ENCODE measurements at places on chromosomes 7 and 10.

GRCh38 chr7:24502135-24502488, 71.1 kb upstream of the PALS2 start:
- DNase-seq, result no peak

- no peak for DNase-seq
These were observed 7.3 kb downstream of the TSPAN15 start for GRCh38 chr10:69458430-69459100.

DNA sequence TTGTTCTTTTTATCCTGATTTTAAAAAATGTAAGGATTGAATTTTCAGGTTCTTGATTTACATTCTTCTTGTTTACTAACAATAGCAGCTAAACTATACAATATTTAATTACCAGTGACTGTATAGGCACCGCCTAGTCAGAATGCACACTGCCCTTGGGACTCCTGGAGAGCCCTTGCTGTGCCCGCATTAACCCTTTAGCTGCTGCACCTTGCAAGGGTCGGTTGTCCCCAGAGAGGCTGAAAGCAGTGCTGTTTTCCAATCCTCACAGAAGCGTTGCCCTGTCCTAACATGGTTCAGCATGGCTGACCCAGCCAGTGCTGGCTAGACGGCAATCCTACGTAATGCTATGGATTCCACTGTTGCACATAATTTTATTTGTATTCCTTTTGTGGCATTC, 102.6 kb downstream of the HECW1 start:
- no peak for DNase-seq

GRCh38 chr10:103569896-103570295, 76.4 kb downstream of the NEURL1 start:
- no peak for DNase-seq

DNA sequence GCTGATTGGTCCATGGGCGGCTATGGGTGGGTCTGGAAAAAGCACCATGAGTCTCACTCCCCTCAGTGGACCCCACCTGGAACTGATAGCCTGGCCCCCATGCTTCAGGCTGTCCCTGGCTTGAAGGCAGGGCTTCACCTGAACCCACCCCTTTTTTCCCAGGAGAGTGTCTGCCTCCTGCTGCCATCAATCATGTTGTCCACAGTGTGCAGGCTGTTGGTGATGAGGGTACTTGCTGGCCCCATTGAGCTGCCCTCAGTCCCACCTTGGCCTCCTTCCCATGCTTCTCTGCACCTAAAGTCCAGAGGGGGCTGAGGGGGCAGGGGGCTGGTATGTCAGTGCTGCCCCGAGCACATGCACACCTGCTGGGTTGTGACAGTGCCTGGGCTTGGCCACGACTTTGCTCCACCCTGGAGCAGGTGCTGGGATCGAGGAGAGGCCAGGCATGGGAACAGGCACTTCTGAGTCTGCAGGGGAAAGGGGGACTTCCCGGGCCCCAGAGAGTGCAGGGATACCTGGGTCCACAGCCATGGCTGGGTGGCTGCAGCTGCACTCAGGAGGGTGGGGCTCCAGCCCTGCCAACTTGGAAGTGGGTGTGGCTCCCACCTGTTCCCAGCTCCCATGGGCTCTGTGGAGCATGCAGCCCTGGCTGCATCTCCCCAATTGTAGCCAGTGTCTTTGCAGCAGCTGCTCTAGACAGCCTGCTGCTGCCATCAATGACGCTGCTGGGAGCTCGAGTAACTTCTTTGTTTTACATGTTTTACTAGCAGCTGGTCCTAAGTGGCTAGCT, 56.9 kb downstream of the ADK start:
- no peak for DNase-seq

DNA sequence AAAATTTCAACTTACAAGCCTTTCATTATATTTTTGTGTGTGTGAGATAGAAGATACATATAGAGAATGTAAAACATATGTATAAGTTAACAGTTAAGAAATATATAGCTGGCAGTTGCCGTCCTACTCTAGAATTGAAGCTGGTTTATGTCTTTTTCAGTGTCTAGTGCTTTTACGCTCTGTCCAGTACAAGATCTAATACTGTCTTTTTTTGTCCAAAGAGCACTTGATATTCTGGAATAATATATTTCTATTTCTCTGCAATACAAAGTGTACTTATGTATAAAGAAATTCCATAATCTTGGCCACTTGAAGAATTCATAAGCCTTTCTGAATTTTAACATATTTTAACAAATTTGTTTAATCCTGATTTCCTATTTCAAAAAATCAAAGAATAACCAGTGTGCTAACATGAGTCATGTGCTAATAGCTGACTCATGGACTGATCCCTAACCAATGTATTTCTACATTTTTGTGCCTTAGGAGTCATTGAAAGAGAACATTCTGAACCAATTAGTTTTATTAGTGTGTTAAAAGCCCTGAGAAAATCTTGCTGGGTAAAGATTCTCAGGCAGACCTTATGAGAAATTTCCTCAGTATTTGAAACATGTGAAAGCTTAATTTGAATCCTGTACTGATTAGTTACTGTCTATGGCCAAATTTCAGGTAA, 73.2 kb upstream of the CCAR1 start:
- no peak for DNase-seq

- no peak for DNase-seq
These were observed 45.4 kb downstream of the DKK1 start for GRCh38 chr10:52359441-52359840.

GRCh38 chr7:143885951-143886350, 16.0 kb downstream of the TCAF1 start:
- DNase-seq, result no peak

DNA sequence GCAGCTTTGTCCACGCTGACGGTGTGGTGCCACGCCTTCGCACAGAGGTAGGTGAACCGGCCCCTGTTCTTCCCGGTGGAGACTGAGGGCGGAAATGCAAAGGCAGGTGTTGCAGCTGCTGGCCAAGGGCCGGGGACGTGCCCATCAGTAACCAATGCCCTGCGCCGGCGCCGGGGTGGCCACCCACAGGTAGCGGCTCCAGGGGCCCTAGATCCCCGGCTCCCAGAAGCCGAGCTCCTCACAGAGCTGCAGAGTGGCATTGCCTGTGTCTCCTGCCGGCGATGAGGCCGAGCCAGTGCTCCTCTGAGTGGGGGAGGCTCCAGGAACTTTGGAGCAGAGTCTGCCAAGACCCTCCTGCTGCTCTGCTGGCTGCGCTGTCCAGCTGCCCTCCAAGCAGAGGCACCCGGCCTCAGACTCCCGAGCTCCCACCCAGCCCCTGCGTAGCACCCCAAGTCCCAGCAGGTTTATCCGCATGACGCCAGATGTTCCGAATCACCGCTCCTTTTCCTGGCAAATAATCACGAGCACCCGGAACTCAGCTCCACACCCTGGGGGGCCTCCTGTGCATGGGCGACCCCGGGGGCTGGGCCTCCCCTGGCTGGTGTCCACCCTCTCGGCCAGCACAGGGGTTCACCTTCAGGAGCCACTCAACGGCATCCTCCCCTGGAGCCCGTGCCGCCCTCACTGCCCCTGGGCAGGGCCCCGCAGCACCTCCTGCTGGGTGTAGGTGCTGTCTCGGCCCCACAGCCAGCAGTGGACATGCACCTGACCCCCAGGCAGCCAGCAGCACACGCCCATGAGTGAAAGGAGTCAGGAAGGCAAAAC, 22.1 kb downstream of the CFAP46 start:
- no peak for DNase-seq

DNA sequence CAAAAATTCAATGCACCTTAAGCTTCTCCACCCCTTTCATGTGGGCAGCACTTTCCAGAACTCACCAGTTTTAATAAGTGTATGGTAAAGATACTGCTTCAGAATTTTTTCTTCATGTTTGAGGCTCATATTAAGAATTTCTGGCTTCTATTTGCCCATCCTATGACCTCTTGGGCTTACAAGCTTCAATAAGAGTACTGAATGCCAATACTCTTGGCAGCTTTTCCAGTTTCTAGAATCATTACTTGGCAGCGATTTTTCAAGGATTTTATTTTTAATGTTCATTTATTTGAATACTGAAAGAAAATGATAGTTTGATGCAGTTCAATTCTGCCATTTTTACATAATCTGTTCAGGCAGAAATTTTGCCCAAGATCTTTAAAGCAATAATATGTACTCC, 242.1 kb upstream of the KCND2 start:
- DNase-seq, result no peak

DNA sequence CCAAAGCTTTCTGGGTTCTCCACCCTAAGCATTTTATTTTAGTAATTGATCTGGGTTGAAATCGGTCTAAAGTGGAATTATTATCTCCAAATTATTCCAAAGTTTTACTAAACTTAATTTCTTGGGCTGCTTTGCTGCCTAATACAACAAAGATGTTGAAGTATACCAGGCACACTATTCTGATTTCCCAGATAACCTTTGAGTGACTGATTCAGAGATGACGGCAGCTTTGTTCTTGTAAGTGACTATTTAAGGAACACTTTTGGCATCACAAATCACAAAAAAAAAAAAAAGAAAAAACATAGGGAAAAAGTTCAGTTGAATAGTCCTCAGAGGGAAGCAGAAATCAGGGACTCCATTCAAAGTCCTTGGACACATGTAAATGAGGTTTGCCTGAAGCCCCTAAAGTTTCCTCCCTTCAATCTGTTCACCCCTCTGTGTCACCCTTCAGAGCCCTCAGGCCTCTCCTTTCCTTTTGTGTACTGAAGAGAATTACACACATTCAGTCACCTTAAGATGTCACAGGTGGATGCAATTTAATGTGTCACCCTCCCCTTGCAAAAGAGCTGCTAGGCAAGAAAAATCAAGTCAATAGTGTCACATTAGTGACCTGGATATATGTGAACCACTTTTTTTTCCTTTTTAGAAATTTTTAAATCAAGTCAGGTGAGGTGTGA, 81.5 kb downstream of the RTKN2 start:
- DNase-seq, result no peak

DNA sequence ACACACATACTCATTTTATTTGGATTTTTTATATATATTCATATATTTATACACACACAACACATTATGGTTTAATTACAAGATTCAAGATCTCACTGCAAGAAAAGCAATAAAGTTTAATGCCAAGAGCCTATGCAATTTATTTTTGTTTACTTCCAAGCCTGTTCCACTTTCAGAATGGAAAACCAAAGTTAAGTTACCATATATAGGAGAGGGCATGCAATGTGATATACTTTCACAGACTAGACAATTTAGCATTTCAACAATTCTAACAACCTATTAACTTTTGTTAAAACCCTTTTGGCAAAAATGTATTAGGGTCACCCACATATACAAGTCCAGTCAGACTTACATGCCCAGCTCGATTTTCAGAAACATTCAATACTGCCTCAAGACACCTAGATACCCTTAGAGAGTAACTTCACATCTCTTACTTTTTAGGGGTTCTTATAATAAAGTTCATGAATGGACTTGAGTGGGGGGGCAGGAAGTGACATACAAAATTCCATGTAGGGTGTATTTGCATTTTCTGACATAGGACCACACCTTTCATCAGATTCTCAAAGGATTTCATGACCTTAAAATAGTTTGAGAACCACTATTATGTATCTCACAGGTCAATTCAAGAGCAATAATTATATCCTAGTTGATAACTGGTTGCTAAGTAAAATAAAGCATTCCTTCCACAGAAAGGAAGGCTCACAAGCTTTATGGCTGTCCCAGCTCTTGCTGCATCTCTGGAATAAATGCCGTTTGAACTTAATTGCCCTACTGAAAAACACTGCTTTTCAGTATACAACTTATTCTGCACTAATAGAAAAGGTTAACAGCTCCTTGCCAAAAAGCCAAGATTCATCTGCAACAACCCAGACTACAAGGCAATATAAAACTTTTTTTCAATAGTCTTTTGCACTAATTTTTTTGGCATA, 2.5 kb downstream of the P4HA1 start:
- no peak for DNase-seq

GRCh38 chr10:62153191-62153590, 115.5 kb downstream of the RTKN2 start:
- DNase-seq, result no peak

DNA sequence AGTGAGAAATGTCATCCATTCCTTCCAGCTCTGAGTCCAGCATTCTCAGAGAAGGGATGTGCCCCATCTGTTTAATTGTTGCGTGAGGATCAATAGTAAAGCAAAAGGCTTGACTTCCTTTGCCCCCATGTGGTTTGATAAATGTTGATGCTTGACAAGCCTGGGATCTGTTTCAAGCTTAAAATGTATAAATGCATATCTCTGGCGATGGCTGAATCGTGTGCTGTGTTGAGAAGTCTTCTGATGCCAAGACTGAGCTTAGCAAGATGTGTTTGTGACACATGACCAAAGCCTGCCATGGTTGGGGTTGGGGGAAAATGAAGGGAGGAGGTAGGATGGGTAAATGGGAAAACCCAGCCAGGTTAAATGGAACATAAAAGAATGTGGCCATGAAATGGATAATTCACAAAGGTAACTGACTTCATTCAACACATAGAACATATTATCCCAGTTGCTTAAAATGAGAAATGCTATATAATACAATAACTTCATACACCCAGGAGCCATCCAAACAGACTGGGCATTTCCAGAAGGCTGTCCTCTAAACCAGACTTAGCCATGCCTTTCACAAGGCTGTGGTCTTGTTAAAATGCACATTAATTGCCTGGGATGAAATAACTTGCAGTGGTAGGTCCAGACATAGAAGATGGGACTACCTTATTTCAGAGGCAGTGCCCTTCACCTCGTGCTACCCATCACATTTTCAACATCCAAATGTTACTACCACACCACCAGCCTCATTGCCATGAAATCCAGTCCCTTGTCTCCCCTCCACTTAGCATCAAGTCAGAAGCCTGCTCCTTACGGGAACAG, 147.3 kb upstream of the PDE1C start:
- no peak for DNase-seq

DNA sequence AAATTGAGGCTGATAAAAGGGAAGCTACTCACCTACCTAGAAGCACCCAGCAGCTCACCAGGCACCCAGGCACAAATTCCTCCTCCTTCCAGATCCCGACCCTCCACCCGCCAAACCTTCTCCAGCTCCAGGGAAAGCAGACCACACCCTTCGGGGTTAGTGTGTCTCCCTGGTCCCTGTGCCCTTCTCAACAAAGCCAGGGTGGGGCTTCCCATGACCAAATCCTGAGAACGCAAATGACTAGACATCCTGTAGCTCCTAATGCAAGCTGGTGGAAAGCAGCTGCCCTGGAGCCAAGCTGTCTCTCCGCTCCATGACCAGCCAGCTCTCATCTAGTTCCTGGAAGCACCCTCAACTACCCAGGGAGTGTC, 4.4 kb downstream of the TBX20 start:
- DNase-seq, result no peak

- peak; percentile 87 for DNase-seq
These were observed 7.0 kb downstream of the CALY start for GRCh38 chr10:133329491-133330202.
